Sigmoid colon (tissue), 7 donors: ENCODE measurements at places on chromosomes 6 and 20. TPM values are rescaled to one million over a fixed set of nuclear protein-coding genes. Genes with fewer than 3 reads are reported as not detected.

The EEF1A2 gene
- 9.3 TPM for total RNA-seq

DNA sequence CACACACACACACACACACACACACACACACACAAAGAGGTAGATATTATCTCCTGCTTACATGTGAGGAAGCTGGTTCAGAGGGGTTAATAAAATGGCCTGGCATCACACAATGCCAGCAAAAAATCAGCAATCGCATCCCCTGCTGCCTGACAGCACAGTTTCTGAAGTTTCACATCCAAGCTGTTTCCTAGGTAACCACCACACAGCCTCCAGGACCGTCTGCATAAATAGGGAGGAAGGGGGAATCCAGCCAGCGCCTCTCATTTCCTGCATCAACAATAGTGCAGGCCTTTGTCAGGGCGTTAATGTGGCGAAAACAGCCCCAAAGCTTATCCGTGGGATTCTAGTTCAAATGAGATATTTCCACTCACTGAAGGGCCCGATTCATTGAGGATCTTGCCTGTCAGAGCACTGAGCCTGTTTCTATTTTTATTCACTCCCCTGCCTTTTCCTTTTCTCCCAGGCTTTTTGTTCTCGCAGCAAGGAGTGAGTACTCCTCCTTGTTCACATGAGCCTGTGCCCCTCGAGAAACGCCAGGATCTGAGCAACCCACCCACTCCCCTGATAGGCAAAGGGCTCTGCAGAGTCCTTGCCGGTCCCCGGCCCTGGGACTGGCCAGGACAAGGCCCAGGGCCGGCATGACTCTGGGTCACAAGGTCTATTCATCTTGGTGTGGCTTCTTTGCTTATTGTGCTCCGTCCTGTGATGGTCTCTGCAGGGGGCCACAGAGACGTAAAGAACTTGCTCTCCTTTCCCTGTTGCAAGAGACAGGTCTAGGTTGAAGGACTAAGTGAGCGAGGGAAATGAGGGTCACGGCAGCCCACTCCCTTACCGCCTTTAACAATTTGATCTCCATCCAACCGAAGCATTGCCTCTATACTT lies 32.7 kb downstream of the TUBB2B start:
- no peaks in the 10 kb centered on the region for H3K36me3 ChIP-seq
- no peaks in the 10 kb centered on the region for H3K27me3 ChIP-seq
- no peak overlapping the region for H3K4me3 ChIP-seq

- peak overlapping the region; percentile 48 for H3K27ac ChIP-seq
- no peaks in the 10 kb centered on the region for H3K27me3 ChIP-seq
- no peak overlapping the region for H3K4me3 ChIP-seq
- peak; percentile 76 for DNase-seq
These were observed 24.5 kb downstream of the TOX2 start for GRCh38 chr20:43938932-43939761.

The PACSIN1 gene
- 1.9 TPM for total RNA-seq

DNA sequence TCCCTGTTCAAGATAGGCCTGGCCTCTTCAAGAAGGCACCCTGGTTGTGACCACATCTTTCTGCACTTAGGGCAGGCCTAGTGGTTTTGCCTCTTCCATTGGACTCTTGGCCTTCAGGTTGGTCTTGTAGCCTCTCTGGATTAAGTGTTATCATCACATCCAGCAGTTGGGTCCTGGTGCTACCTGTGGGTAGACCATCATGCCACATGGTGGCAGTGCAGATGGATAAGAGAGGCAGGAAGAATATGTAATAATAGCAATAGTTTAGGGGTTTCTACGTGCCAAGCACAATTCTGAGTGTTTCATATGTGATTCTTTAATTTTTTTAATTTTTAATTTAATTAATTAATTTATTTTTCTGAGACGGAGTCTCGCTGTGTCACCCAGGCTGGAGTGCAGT lies 28.5 kb upstream of the SNRPB2 start:
- H3K4me3 ChIP-seq = no peak overlapping the region
- no peaks in the 10 kb centered on the region for H3K4me1 ChIP-seq
- no peaks in the 10 kb centered on the region for H3K27me3 ChIP-seq
- DNase-seq = no peak
- no peaks in the 10 kb centered on the region for H3K36me3 ChIP-seq

DNA sequence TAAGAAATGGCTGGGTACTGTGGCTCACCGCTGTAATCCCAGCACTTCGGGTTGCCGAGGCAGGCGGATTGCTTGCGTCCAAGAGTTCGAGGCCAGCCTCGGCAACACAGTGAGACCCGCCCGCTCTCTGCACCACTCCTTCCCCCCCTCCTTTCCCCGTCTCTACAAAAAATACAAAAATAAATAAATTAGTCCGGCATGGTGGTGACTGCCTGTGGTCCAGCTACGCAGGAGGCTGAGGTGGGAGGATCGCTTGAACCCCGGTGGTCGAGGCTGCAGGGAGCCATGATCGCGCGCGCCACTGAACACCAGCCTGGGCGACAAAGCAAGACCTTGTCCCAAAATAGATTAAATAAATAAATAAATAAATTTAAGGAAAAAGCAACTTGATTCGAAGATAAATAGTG lies 448 bp upstream of the RNF114 start:
- peak overlapping the region; percentile 95 for H3K27ac ChIP-seq
- no peaks in the 10 kb centered on the region for H3K27me3 ChIP-seq
- no peak for DNase-seq
- no peaks in the 10 kb centered on the region for H3K36me3 ChIP-seq
- H3K4me3 ChIP-seq = peak overlapping the region; percentile 92

The KCNK5 gene
- total RNA-seq = 6.1 TPM

The LAMP5 gene
- 1.9 TPM for total RNA-seq

The FKBP5 gene
- 313 TPM for total RNA-seq

The TREML2 gene
- total RNA-seq = not detected

GRCh38 chr6:3918469-3918868 lies 69.3 kb downstream of the FAM50B start:
- H3K27me3 ChIP-seq = no peaks in the 10 kb centered on the region
- no peaks in the 10 kb centered on the region for H3K36me3 ChIP-seq
- no peaks in the 10 kb centered on the region for H3K4me1 ChIP-seq
- DNase-seq = no peak

The SDC4 gene
- 80.8 TPM for total RNA-seq

DNA sequence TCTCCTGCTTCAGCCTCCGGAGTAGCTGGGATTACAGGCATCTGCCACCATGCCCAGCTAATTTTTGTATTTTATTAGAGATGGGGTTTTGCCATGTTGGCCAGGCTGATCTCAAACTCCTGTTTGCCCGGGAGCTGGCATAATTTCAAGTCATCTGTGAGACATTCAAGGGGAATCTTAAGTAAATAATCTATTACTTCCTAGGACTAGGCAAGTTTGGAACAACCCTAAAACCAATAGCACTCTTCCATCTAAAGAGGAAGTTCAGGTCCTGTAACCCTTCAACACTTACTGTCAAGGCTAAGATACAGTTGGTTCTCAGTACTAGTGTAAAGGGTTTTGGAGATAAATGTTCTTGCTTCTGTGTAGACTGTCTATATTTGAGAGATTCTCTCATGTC lies 267.8 kb upstream of the IRAK1BP1 start:
- H3K4me1 ChIP-seq = no peaks in the 10 kb centered on the region
- H3K27ac ChIP-seq = peak overlapping the region; percentile 17
- no peaks in the 10 kb centered on the region for H3K27me3 ChIP-seq
- DNase-seq = no peak

The DOK5 gene
- total RNA-seq = 1.6 TPM

- no peaks in the 10 kb centered on the region for H3K4me1 ChIP-seq
- no peaks in the 10 kb centered on the region for H3K27me3 ChIP-seq
- no peak for DNase-seq
- peaks cover 9% of the 10 kb centered on the region for H3K36me3 ChIP-seq
- H3K4me3 ChIP-seq = no peak overlapping the region
These were observed 42.4 kb downstream of the ALDH5A1 start for GRCh38 chr6:24537082-24537699.

DNA sequence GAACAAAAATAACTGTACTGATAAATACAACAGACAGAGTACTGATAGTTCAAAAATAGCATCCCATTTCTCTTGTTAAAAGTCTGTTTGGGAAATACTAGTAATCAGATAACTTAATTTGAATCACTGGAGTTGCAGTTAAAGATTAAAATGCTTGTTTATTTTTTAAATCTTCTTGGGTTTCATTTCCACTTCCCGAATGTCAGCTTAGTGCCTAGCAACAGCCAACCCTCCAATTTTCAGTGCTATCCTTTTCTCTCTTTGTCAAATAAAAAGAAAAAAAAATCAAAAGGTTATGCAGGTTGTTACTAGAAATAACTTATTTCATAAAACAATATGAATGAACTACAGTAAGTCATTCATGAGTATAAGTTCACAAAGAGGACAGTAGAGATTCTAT lies 257.7 kb upstream of the STXBP5 start:
- no peak overlapping the region for H3K4me3 ChIP-seq
- H3K4me1 ChIP-seq = no peaks in the 10 kb centered on the region
- H3K27ac ChIP-seq = no peak overlapping the region
- H3K36me3 ChIP-seq = no peaks in the 10 kb centered on the region
- no peaks in the 10 kb centered on the region for H3K27me3 ChIP-seq

GRCh38 chr6:140670021-140670420 lies 1295.6 kb upstream of the CITED2 start:
- no peak for DNase-seq
- H3K4me3 ChIP-seq = no peak overlapping the region
- no peaks in the 10 kb centered on the region for H3K4me1 ChIP-seq
- H3K27me3 ChIP-seq = no peaks in the 10 kb centered on the region

The SAMD10 gene
- total RNA-seq = 0.68 TPM

The CAPN11 gene
- total RNA-seq = not detected

The RXRB gene
- 32.3 TPM for total RNA-seq

- H3K4me3 ChIP-seq = no peak overlapping the region
- no peak for DNase-seq
- no peaks in the 10 kb centered on the region for H3K27me3 ChIP-seq
These were observed 31.7 kb downstream of the SLC35A1 start for GRCh38 chr6:87504441-87504840.

- H3K4me1 ChIP-seq = no peaks in the 10 kb centered on the region
- H3K27me3 ChIP-seq = no peaks in the 10 kb centered on the region
- DNase-seq = no peak
- no peaks in the 10 kb centered on the region for H3K36me3 ChIP-seq
- H3K4me3 ChIP-seq = no peak overlapping the region
These were observed 93.6 kb upstream of the UST start for GRCh38 chr6:148653138-148653776.

DNA sequence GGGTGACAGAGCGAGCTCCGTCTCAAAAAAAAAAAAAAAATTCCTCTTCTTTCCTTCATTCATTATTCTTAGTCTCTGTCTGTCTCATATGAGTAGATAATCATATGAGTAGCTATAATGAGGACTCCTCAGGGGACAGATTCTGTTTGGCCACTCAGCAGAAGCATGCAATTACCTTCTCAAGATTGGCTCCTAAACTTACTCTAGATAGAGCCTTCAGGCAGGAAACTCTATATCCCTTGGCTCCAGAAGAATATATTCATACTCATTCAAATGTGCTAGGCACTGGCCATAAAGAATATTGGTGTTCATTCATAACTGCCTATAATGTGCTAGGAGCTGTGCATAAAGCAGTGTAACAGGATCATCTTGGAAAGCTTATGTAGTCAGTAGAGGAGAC lies 2.2 kb upstream of the ACAT2 start:
- no peaks in the 10 kb centered on the region for H3K27me3 ChIP-seq
- H3K4me1 ChIP-seq = peaks cover 20% of the 10 kb centered on the region
- no peak overlapping the region for H3K4me3 ChIP-seq
- H3K36me3 ChIP-seq = peaks cover 18% of the 10 kb centered on the region

The PPIL4 gene
- 32.4 TPM for total RNA-seq
